ENCODE measurements at places on chromosomes 3 and 15.

GRCh38 chr3:128240232-128240631 is 87.0 kb downstream of the EEFSEC start:
- no peak for DNase-seq
- H3K27ac ChIP-seq = no peak overlapping the region
- peaks cover 2% of the 10 kb centered on the region for H3K36me3 ChIP-seq
- no peaks in the 10 kb centered on the region for H3K27me3 ChIP-seq
- H3K4me1 ChIP-seq = peaks cover 23% of the 10 kb centered on the region

- H3K36me3 ChIP-seq = no peaks in the 10 kb centered on the region
- no peaks in the 10 kb centered on the region for H3K4me1 ChIP-seq
Observed at GRCh38 chr3:13495921-13496723, 16.0 kb downstream of the HDAC11 start.

DNA sequence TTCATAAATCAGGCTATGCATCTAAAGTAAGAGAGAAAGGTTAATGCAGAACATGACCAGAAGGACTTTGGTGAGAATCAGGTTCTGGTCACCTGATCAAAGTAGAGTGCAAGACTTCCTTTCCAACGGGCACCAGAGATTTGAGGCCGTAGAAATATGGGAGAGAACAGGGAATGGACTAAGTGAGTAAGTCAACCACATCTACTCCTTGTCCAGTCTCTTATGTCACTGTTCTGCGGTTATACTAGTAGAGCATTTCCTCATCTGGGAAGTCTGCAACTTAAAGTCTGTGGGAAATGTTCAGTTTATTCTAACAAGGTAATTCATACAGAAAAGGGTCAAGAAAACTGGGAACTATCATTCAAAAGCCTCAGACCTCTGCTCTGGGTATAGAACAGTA is 232.8 kb downstream of the CPNE4 start:
- H3K27ac ChIP-seq = no peak overlapping the region
- no peaks in the 10 kb centered on the region for H3K4me1 ChIP-seq
- no peak for DNase-seq
- peaks cover 7% of the 10 kb centered on the region for H3K27me3 ChIP-seq
- no peak overlapping the region for H3K4me3 ChIP-seq

GRCh38 chr15:82105451-82106215 is 59.8 kb upstream of the MEX3B start:
- peaks cover 1% of the 10 kb centered on the region for H3K27me3 ChIP-seq
- H3K36me3 ChIP-seq = no peaks in the 10 kb centered on the region
- no peak overlapping the region for H3K4me3 ChIP-seq
- H3K4me1 ChIP-seq = no peaks in the 10 kb centered on the region
- DNase-seq = no peak

GRCh38 chr15:69390575-69390974 is 23.6 kb upstream of the KIF23 start:
- DNase-seq = no peak
- no peak overlapping the region for H3K27ac ChIP-seq
- H3K4me1 ChIP-seq = peaks cover 7% of the 10 kb centered on the region
- H3K27me3 ChIP-seq = no peaks in the 10 kb centered on the region
- H3K36me3 ChIP-seq = no peaks in the 10 kb centered on the region

DNA sequence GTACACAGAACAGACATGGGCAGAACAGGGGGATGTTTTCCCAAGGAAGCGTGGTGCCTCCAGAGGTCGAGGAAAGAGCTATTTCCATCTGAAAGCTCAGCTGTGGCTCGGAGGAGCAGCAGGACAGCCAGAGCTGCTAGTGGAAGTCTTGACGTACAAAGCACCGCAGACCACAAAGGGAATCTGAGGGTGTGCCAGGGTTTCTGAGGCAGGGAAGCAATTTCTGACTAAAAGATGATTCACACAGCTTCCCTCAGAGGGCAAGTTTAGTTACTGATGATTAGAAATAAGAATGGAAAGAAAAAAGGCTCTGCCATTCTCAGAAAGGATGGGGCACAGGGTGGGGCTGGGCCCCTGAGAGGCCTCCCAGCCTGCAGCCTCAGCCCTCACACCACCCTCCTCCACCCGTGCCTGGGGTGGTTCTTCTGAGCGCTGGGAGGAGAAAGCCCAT is 45.8 kb upstream of the SEC13 start:
- H3K27ac ChIP-seq = peak overlapping the region; percentile 29
- no peaks in the 10 kb centered on the region for H3K36me3 ChIP-seq
- H3K4me3 ChIP-seq = peak overlapping the region; percentile 1
- peaks cover 20% of the 10 kb centered on the region for H3K27me3 ChIP-seq
- peak; percentile 78 for DNase-seq
- peaks cover 48% of the 10 kb centered on the region for H3K4me1 ChIP-seq

- H3K27me3 ChIP-seq = no peaks in the 10 kb centered on the region
- no peak for DNase-seq
- no peak overlapping the region for H3K27ac ChIP-seq
- H3K4me1 ChIP-seq = no peaks in the 10 kb centered on the region
Observed at GRCh38 chr3:74009961-74010844, 385.5 kb upstream of the PDZRN3 start.

GRCh38 chr3:21893242-21893641 is 142.2 kb upstream of the ZNF385D start:
- H3K4me1 ChIP-seq = no peaks in the 10 kb centered on the region
- no peak overlapping the region for H3K4me3 ChIP-seq
- H3K27ac ChIP-seq = no peak overlapping the region
- DNase-seq = no peak
- no peaks in the 10 kb centered on the region for H3K27me3 ChIP-seq

DNA sequence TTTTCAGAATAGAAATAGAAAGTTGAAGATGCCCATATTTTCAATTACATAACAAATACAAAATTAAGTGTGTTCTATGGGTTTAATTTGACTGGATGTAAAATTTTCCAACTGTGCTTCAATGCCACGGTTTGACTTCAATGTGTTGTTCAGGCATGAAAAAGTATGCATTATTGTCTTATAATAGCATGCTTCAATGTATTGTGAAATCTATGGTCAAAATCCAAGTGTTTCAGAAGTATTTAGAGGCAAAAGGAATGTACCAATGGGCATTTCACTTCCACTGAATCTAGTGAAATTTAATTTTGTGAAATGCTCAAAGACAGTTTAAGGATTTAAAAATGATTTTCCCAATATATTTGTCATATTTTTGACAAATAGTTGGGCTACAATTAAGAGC is 16.0 kb downstream of the NEK10 start:
- no peaks in the 10 kb centered on the region for H3K27me3 ChIP-seq
- H3K36me3 ChIP-seq = no peaks in the 10 kb centered on the region
- no peak overlapping the region for H3K4me3 ChIP-seq
- DNase-seq = no peak

GRCh38 chr3:52444860-52445793 is at the start of gene SEMA3G:
Gene SEMA3G, minus strand, starts transcription at chr3:52445103. Its CDS starts 76 bp downstream, at chr3:52445027.
- no peaks in the 10 kb centered on the region for H3K4me1 ChIP-seq
- H3K36me3 ChIP-seq = no peaks in the 10 kb centered on the region
- H3K27ac ChIP-seq = no peak within 1 kb of the TSS
- DNase-seq = peak; percentile 89

- peaks cover 5% of the 10 kb centered on the region for H3K27me3 ChIP-seq
- H3K4me3 ChIP-seq = no peak overlapping the region
- no peak overlapping the region for H3K27ac ChIP-seq
- H3K36me3 ChIP-seq = no peaks in the 10 kb centered on the region
- DNase-seq = no peak
Observed at GRCh38 chr3:123658118-123658851, 73.4 kb upstream of the HACD2 start.

DNA sequence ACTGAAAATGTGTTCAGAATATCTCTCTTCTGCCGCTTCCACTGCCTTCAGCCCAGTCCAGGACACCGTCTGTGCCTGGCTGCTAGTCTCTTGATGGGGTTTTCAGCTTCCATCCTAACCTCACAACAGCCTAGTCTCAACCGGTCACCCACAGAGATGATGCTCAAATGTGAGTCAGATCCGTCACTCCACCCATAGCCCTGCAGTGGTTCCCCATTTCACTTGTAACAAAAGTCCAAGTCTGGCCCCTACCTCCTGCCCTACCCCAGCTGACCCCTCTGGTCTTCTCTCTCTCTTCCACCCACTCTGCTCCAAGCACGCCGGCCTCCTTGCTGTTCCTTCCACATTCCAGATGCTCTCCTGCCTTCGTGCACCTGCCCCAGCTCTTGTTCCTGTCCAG is 68.1 kb downstream of the PPARG start:
- no peak for DNase-seq
- H3K27me3 ChIP-seq = peaks cover 1% of the 10 kb centered on the region
- H3K36me3 ChIP-seq = no peaks in the 10 kb centered on the region
- H3K4me1 ChIP-seq = no peaks in the 10 kb centered on the region
- H3K4me3 ChIP-seq = no peak overlapping the region

- H3K4me1 ChIP-seq = no peaks in the 10 kb centered on the region
- H3K27me3 ChIP-seq = no peaks in the 10 kb centered on the region
- H3K36me3 ChIP-seq = no peaks in the 10 kb centered on the region
- H3K4me3 ChIP-seq = no peak overlapping the region
- no peak for DNase-seq
Observed at GRCh38 chr3:167830007-167830406, 94.5 kb downstream of the SERPINI1 start.

GRCh38 chr15:75644376-75644775 is 3.3 kb upstream of the SNX33 start:
- H3K4me3 ChIP-seq = no peak overlapping the region
- no peak for DNase-seq
- no peaks in the 10 kb centered on the region for H3K27me3 ChIP-seq
- H3K36me3 ChIP-seq = peaks cover 3% of the 10 kb centered on the region

DNA sequence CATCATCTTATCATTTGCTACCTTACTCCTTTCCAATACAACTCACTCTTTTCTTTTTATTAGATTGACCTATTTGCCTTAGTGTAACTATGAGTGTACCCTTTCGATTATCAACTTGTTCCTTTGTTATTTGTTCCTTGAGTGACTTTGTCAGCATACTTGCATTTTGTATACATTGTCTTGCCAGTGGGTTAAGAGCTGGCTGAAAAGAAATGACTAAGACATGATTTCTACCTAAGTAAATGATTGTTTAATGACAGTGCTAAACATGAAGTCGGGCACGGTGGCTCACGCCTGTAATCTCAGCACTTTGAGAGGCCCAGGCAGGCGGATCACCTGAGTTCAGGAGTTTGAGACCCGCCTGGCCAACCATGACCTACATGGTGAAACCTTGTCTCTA is 1042.3 kb downstream of the TBL1XR1 start:
- no peak overlapping the region for H3K4me3 ChIP-seq
- no peaks in the 10 kb centered on the region for H3K4me1 ChIP-seq
- no peak overlapping the region for H3K27ac ChIP-seq
- no peaks in the 10 kb centered on the region for H3K36me3 ChIP-seq
- no peaks in the 10 kb centered on the region for H3K27me3 ChIP-seq

GRCh38 chr3:105853801-105854432 is 14.9 kb downstream of the CBLB start:
- H3K36me3 ChIP-seq = peaks cover 72% of the 10 kb centered on the region
- peaks cover 54% of the 10 kb centered on the region for H3K4me1 ChIP-seq
- no peak for DNase-seq
- no peaks in the 10 kb centered on the region for H3K27me3 ChIP-seq
- no peak overlapping the region for H3K27ac ChIP-seq

- no peaks in the 10 kb centered on the region for H3K27me3 ChIP-seq
- peaks cover 60% of the 10 kb centered on the region for H3K4me1 ChIP-seq
- peaks cover 3% of the 10 kb centered on the region for H3K36me3 ChIP-seq
- peak overlapping the region; percentile 64 for H3K27ac ChIP-seq
- no peak overlapping the region for H3K4me3 ChIP-seq
Observed at GRCh38 chr3:52890735-52891134, 6.6 kb downstream of the STIMATE start.

DNA sequence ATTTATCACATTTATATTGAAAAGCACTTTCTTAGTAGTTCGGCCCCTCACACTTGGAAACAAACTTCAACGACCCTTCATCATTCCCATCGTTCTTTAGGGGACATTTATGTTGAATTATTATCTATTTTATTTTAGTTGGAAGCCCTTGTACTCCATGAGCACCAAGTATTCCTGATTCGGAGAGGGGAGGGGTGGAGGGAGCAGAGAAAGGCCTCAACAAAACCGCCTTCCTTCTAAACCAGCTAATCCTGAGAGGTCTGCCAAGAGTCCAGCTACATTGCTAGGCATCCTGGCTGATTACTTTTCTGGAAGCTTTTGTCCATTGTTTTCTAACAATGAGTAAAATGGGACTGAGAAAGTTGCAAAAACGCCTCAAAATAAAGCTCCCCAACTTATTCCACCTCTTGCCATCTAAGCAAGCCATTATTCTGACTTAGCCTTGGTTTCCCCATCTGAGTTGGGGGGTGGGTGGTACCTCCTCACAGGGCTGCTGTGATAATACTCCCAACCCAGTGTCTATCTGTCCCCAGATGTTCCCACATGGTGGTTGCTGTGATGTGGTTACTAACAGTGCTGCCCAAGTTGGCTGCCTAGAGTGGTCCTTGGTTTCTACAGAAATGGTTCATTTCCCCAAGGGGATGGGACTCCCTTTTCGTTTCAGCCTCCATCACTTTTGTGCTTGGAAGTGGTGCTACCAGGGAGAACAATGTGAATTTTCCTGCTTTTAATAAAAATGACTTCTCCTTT is 1.2 kb upstream of the TMEM158 start:
- peak overlapping the region; percentile 39 for H3K4me3 ChIP-seq
- no peak for DNase-seq
- H3K4me1 ChIP-seq = peaks cover 13% of the 10 kb centered on the region
- peaks cover 61% of the 10 kb centered on the region for H3K27me3 ChIP-seq
- H3K27ac ChIP-seq = no peak overlapping the region
- no peaks in the 10 kb centered on the region for H3K36me3 ChIP-seq
